Chondrocyte (in vitro differentiated cells): ENCODE measurements at places on chromosomes 2 and 18. TPM values are rescaled to one million over a fixed set of nuclear protein-coding genes. Genes with fewer than 3 reads are reported as not detected.

Gene POMC
- not detected in 3 replicates for total RNA-seq

Gene KLHL14
- not detected in 3 replicates for total RNA-seq

DNA sequence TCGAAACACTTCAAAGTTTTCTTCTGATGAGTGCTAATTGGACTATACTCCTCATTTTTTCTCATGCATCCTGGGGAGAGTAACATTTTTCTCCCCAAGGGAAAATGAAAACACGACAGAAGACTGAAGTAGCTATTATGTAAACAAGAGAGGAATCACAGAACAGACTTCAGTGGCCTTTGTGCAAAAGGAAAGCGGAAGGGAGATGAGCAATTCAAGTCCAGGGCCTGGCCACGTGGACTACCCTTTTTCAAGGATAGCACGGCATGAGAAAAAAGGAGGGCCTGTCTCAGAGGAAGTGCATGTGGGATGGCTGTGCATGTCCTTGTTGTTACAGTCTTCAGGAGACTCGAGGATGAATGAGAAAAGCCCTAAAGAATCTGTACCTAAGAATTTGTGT lies 43.8 kb upstream of the KCNE4 start:
- DNase-seq = no peak

DNA sequence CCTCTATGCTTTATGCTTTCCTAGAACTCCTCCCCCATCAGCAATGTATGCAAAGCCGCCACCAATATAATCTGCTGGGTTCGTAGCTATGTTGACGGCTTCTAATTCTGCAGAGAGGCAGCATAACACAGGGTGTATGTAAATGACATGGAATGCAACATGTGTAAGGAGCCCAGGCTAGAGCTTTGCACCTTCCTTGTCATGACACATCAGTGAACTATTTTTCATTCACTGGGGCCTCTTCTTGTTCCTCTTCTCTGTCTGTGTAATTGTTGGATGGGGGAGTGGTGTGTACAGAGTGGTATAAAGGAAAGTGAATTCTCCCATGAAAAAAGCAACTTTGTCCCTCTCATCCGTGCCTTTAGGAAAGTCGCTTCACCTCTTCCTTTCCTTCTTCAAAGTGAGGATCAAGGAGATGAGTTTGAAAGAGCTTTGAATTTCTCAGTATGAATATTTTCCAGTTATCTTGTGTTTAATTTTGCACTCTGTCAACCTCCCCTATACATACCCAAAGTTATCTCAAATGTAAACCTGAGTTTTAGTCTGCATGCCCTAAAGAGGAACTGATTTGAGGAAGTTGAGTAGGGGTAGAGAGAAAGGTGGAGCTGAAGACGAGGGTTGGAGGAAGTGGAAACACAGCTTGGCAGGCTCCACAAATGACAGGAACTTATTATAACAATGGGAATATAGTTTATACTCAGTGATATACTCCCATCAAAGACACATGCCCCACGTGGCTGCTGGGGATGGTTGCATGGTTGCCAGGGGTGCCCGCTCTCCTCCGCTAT lies 74.9 kb upstream of the ARL4C start:
- no peak for DNase-seq

GRCh38 chr2:47354013-47354847 lies 48.7 kb upstream of the MSH2 start:
- DNase-seq = no peak

GRCh38 chr2:230216489-230216888 lies 3.3 kb downstream of the SP110 start:
- DNase-seq = no peak

DNA sequence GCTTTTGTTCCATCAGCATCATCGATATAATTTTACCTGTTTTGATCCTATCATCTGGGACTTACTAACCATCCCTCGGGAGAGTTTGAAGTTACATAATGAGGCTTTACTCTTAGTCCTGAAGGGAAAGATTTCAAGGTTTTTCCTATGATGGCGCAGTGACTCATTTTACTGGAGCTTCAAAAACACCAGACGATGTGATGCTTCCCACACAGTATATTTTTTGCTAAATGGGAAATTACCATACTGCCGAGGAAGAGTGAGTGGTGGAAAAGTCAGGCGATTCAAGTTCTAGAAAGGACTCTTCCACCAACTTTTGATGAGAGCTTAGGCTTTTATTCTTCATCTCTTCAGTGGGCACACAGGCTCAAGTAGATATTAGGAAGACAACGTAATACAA lies 44.6 kb upstream of the GCG start:
- DNase-seq = no peak
